ENCODE measurements at places on chromosomes 16 and 17.
A peak's percentile ranks its signal among the peaks of the same experiment; 100 is the strongest.

- DNase-seq: peak; percentile 88
Observed at GRCh38 chr17:70365091-70365583, 195.8 kb downstream of the KCNJ2 start.

DNA sequence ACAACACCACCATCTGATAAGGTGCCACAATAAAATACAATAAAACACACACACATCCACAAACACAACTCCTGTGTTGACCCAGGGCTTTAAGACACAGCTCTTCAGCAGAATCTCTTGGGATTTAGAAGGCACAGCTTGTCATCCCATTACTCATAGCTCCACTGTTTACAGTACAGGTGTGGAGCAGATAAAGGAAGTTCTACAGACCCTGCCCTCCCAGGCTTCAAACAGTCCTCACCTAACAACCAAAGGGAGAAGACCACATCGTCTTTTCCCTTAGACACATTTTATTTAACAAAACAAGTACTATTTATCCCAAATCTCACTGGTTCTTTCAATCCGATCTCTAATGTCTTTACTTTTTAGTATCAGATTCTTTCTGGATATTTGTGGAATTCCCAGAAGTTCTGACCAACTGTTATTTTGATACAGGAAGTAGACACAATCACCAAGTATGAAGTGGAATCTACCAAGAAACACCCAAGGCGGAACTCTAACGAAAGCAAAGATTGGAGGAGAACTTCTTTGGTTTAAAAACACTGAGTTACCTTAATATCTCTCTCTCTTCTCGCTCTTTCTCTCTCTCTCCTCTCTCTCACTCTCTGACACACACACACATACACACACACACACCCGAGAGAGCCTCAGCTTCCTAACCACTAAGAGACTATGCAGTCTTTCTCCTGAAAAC lies 46.1 kb downstream of the CYTH1 start:
- no peak for DNase-seq

GRCh38 chr17:7883781-7884386 lies 4.7 kb upstream of the CHD3 start:
- DNase-seq: peak; percentile 56

- DNase-seq: no peak
Observed at GRCh38 chr16:65057184-65057583, 64.7 kb downstream of the CDH11 start.

- no peak for DNase-seq
Observed at GRCh38 chr17:10624969-10625368, 32.1 kb downstream of the MYH3 start.

DNA sequence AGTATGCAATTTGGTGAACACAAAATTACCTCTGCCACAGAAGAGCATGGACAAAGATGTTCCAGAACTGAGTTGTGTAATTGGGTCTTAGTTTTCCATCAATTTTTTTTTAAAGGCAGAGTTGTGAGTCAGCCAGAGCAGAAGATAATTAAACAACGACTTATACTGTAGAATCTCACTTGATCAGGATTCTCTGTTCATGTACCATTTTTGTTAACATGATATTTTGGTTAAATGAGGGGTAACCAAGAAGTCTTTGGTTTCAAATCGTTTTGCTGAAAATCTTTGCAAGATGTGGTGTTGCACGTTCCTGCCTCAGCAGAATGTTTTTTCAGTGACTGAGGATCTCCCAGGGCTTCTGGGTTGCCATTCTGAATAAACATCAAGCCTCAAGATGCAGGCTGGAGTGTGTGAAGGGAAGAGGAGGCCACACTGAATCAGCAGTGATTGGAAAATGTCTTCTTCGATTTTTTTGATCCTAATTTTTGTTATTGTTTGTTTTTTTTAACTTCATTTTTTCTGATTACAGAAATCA lies 232.6 kb upstream of the IRX3 start:
- DNase-seq: no peak

GRCh38 chr17:14672830-14673229 lies 371.9 kb downstream of the HS3ST3B1 start:
- DNase-seq: peak; percentile 68

GRCh38 chr17:41578538-41578937 lies 6.7 kb upstream of the KRT9 start:
- DNase-seq: no peak

DNA sequence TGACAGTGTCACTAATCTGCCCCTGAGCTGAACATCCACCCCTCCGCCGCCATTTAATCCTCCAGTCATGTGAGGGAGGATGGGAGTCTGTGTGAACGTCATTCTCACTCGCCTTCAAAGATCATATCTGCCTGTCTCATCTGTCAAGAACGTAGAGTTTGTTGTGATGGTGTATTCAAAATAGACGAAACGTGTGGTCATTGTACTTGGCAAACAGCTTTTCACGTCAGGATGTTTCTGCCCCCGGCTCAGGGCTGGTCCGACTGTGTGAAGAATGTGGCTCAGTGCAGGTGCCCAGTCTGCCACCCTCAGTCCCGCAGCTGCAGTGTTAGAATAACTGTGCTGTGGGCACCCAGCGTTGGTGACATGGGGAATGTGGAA lies 148.0 kb downstream of the KCNJ12 start:
- DNase-seq: no peak

DNA sequence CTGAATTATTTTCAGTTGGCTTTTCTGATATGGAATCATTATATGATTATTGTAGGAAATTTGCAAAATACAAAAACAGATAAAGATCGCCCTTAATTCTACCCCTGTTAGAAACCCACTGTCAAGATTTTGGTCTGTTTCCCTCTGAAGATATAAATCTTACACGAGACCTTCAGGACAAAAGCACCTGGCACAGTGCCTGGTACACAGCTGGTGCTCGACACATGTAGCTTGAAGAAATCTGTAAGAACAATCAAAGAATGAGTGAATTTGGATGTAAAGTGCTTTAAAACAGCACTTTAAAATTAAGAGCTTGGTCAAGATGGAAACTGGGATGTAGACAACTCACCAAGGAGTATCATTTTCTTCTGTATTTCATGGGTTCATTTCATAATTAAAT lies 181.1 kb downstream of the C16orf78 start:
- no peak for DNase-seq

DNA sequence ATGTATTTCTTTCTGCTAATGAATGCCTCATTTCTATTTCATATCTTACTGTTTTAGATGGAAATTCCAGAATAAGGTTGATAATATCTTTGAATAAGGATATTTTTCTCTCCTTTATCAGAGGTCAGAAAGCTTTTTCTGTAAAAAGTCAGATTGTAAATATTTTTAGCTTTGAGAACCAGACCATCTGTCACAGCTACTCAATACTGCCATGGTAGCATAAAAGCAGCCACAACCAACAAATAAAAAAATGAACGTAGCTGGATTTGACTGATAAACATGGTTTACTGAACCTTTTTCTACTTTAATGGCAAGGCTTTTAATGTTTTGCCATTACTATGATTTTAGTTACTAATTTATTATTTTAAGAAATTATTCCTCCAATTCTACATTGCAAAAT lies 217.4 kb upstream of the COX10 start:
- DNase-seq: no peak

- DNase-seq: no peak
Observed at GRCh38 chr17:35775039-35775438, 14.4 kb downstream of the C17orf50 start.

- DNase-seq: no peak
Observed at GRCh38 chr16:12760819-12761611, 42.7 kb downstream of the CPPED1 start.

GRCh38 chr16:58730724-58731370 lies 3.3 kb downstream of the GOT2 start:
- no peak for DNase-seq

DNA sequence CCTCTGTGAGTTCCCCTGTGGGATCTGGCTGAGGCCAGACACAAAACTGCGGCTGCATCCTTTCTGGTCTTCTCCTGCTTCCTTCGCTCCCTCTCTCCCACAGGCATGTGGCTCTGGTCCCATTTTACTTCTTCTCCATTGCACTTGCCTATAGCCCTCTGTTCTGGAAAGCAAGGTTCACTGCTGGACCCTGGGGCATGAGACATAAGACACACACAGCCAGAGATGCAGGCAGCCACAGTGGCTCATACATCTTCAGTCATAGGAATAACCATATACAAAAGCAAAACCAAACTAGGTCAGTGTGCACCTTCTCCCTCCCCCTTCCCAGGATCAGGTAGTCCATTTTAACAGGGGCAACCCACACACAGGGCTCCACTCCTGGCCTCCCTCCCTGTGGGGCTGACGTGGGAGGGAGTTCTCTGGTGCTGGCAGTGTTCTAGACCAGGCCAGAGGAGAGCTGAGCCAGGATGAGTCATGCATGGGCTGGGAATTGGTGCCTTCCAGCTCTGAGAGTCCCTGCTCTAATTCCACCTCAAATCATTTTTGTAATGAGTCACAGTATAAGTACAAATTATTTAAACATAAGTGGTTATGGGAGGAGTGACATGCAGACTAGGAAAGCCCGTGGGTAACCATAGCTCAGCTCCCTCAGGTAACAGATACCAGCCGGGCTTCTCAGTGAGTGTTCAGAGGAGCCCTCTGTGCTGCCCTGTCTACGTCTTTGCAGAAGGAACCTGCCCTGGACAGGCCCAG lies 58.0 kb downstream of the ASIC2 start:
- DNase-seq: peak; percentile 91

DNA sequence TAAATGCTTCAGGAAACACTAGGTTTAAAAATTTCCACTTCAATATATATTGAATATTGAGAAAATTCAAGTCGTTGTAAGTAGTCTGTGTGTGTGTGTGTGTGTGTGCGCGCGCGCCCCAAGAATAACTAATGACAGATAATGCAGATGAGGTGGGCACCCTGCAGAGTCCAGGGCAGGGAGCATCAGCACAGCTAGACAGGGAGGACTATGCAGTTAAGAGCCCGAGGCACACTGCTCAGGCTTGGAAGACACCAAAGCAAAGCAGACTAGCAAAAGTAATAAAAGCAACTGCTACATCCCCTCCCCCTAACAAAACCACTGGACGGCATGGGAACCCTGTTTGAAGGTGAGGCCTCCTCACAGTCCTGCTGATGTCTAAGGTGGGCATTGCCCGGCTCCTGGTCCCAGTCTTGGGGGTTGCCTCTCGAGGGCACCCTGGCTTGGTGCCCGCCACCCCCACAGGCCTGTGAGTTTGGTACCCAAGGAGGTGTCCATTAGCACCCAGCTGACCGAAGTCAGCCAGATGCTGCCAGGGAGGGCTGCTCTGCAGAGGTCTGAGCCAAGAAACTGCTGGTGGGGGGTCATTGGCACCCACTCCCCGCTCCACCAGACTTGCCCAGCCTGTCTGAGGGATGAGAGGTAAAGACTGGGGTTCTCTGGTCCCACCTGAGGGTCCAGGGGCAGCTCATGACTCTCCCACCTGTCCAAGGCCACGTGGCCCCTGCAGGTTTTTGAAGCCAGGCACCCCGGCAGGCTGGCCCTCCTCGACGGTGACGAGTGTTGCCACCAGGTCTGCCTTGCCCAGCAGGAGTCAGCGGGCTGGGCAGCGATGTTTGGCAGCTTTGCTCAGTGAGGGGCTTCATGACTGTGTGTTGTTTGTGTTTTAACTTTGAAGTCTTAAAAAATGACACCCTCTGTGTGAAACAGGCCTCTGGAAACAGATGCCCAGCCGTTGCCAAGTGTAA lies 18.7 kb downstream of the LRRC75A start:
- DNase-seq: no peak

Measured in fibroblast of upper back skin (primary cell).